H1 (cell line): ENCODE measurements at places on chromosomes 12 and 14.

GRCh38 chr14:105155681-105156413 lies 12.7 kb downstream of the JAG2 start:
- no peak for DNase-seq

DNA sequence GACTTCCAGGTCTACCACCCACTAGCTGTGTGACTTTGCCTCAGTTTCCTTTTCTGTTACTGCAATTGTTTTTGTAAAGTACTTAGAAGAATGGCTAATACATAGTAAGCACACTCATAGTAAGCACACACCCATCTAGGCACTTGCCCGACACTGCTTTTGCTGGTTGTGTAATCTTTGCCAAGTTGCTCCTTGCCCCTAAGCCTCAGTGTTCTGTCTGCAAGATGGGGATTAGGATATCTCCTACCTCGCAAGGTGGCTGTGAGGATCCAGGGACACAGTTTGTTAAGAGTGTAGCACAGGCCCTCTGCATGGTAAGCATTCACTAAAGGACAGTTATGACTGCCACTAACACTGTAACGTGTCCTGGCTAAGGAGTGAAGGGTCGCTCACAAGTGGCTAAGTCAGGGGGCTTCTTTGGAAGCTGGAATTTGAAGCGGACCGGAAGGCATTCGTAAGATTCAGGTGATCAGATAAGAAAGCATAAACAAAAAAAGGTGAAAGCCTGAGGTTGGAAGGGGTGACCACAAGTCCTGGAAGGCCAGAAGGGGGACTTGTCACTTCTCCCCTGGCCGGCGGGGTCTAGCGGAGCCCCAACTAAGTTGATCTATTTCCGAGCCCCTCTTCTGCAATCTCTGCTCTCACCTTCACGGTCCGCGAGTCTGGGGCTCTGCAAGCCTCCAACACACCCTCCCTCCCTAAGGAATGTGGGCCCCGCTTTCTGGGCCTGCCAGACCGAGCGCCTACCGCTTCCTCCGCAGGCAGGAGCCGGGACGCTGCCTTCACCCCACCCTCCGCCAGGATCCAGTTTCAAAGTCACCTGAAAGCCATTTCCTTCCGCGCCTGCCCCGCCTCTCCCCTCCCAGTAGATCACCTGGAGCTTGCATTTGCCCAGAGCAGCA lies 1.5 kb upstream of the PLEKHG3 start:
- peak; percentile 88 for DNase-seq

DNA sequence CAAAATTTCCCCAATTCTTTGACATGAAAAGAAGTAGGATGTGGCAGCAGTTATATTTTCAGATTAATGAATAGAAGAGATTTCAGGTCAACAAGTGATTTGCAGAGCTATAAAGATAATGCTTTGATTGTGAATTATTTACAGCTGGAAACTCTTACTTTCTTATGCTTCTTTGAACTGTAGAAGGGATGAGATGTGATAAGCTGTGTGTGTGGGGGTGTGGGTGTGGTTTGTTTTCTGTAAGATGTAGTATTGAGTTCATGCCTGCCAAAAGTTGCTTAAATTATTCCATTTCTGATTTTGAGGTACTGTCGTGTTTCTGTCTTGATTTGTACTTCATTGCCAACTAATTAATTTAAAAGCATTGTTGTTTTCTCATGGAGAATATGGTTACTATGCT lies 22.7 kb downstream of the AEBP2 start:
- DNase-seq, result no peak

DNA sequence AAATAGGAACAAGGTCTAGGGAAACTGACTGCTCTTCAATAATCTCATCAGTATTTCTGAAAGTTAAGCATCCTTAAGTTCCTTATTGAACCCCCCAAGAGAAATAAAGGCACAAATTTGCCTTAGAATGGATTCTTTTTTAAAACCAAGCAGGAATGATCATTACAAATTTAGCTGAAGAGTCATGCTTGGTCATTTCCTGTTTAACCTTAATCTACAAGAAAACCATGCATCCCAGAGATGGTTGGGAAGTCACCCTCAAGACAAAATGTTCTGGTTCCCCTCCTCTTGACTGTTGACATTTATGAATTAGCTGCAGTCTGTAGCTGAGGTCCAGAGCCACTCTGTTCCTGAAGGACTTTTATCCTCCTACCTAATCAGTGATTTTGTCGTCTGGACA lies 291.8 kb upstream of the G2E3 start:
- no peak for DNase-seq
